Peyer's patch (tissue), 4 donors: ENCODE measurements at places on chromosomes 2 and 18. TPM values are rescaled to one million over a fixed set of nuclear protein-coding genes. Genes with fewer than 3 reads are reported as not detected.

The ADD2 gene
- 14.0 TPM for total RNA-seq

The FAM124B gene
- total RNA-seq, result 0.94 TPM

The RAMP1 gene
- 34.2 TPM for total RNA-seq

DNA sequence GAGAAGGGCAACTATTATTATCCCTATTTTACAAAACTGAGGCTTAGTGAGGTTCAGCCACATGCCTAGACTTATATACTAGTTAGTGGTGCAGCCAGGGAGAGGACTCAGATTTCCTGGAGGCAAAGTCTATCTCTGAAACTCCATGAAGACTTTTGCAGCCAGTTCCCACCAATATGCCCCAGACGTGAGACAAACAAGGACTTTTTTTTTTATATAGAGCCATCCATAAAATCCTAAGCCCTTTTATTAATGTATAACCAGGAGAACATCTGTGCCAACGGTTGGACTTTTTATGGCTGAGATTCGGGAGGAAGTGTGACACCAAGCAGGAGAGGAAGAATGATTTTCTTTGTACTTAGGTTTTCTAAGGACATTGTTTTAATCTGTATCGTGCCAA, 29.9 kb downstream of the LIPG start:
- no peak overlapping the region for H3K4me3 ChIP-seq
- no peak for DNase-seq
- no peaks in the 10 kb centered on the region for H3K27me3 ChIP-seq

DNA sequence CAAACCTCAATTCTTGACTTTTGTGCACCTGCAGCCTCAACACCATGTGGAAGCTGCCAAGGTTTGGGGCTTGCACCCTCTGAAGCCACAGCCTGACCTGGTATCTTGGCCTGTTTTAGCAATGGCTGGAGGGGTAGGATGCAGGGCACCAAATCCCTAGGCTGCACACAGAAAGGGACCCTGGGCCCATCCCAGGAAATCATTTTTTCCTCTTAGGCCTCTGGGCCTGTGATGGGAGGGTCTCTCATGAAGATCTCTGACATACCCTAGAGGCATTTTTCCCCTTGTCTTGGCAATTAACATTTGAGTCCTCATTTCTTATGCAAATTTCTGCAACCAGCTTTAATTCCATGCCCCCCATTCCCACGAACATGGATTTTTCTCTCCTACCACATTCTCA, 10.2 kb downstream of the IL18R1 start:
- no peak overlapping the region for H3K4me3 ChIP-seq
- H3K36me3 ChIP-seq, result no peaks in the 10 kb centered on the region
- DNase-seq, result no peak
- peak overlapping the region; percentile 80 for H3K27ac ChIP-seq

- DNase-seq, result no peak
Observed at GRCh38 chr18:57142324-57142723, 4.6 kb upstream of the BOD1L2 start.

GRCh38 chr2:190405070-190405469, 3.1 kb upstream of the MFSD6 start:
- no peaks in the 10 kb centered on the region for H3K27me3 ChIP-seq
- no peak overlapping the region for H3K27ac ChIP-seq
- no peaks in the 10 kb centered on the region for H3K4me1 ChIP-seq

DNA sequence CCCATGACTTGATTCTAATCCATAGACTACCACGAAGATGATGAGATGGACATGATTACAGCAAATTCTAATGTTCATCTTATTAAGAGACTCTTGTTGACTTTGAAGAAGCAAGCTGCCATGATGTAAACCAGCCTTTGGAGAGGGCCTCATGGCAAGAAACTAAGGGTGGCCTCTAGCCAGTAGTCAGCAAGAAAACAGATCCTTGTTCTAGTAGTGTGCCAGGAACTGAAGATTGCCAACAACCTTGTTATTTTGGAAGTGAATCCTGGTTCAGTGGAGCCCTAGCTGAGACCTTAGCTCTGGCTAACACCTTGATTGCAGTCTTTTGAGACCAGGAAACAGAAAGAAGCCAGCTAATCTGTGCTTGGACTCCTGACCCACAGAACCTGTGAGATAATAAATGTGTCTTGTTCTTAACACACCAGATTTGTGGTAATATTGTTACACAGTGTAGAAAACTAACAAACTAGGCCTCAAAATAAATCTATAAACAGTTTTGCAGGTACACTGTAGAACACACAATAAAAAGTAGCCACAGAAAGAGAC, 10.0 kb downstream of the PHOSPHO2 start:
- H3K27me3 ChIP-seq, result no peaks in the 10 kb centered on the region
- H3K4me1 ChIP-seq, result no peaks in the 10 kb centered on the region
- no peaks in the 10 kb centered on the region for H3K36me3 ChIP-seq
- DNase-seq, result no peak

DNA sequence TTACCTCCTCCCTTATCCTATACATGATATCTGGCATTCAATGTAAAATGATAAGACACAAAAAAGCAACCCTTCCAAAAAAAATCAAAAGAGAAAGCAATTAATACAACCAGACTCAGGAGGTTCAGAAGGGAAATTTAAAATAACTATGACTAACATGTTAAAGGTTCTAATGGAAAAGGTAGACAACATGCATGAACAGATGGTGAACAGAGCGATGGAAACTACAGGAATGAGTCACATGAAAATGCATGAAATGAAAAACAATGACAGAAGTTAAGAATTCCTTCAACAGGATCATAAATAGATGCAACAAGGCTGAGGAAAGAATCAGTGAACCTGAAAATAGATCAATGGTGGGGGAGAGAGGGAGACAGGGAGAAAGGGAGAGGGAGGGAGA, 26.1 kb upstream of the ERCC3 start:
- H3K4me1 ChIP-seq, result no peaks in the 10 kb centered on the region
- no peak overlapping the region for H3K27ac ChIP-seq
- H3K4me3 ChIP-seq, result no peak overlapping the region
- DNase-seq, result no peak
- peaks cover 97% of the 10 kb centered on the region for H3K36me3 ChIP-seq

- DNase-seq, result no peak
- H3K4me3 ChIP-seq, result no peak overlapping the region
- H3K27ac ChIP-seq, result no peak overlapping the region
- no peaks in the 10 kb centered on the region for H3K36me3 ChIP-seq
- H3K4me1 ChIP-seq, result no peaks in the 10 kb centered on the region
- H3K27me3 ChIP-seq, result no peaks in the 10 kb centered on the region
Observed at GRCh38 chr2:100773538-100773937, 46.4 kb upstream of the NPAS2 start.

DNA sequence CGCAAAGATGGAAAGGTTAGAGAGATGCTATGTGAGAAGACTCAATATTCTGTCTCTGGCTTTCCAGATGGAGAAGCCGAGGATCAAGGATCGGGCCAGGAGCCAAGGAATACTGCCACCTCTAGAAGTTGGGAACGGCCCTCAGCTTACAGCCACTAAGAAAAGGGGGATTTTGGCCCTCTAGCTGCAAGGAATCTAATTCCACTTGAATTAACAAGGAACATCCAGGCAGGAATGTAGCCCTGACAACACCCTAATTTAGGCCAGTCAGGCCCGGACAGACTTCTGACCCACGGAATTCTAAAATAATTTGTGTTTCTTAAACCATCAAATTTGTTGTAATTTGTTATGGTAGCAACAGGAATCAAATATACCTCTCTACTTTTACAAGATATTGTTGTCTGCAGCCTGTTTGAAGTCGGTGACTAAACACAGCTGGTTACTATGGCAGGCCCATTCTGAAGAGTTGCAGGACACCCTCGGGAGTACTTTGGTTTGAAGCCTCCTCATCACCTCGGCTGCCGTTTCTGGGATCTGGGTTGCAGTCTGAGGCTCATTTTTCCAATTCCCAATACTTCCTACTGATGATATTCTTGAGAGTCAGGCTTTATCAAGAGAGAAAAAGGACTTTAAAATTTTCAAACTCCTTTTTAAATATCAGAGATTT, 1131.2 kb downstream of the TSN start:
- H3K4me3 ChIP-seq, result no peak overlapping the region
- H3K36me3 ChIP-seq, result no peaks in the 10 kb centered on the region
- H3K27ac ChIP-seq, result no peak overlapping the region
- no peaks in the 10 kb centered on the region for H3K27me3 ChIP-seq
